Left ventricle myocardium superior (tissue), 1 donor: ENCODE measurements at places on chromosomes 4 and X. TPM values are rescaled to one million over a fixed set of nuclear protein-coding genes. Genes with fewer than 3 reads are reported as not detected.

Gene MAGEA4
- not detected for total RNA-seq

Gene STATH
- not detected for total RNA-seq

Gene CHRNA9
- total RNA-seq = not detected

Gene UFSP2
- 48.5 TPM for total RNA-seq

Gene SSX3
- not detected for total RNA-seq

Gene USP26
- not detected for total RNA-seq
